ENCODE measurements at places on chromosomes 5 and 9. TPM values are rescaled to one million over a fixed set of nuclear protein-coding genes. Genes with fewer than 3 reads are reported as not detected.

Gene SH3TC2
- not detected for total RNA-seq

Gene PCA3
- total RNA-seq = not detected

Gene TMEM215
- total RNA-seq = not detected

Gene SVEP1
- not detected for total RNA-seq

Gene THOC3
- 153 TPM for total RNA-seq

Gene SPAG8
- total RNA-seq = 1.1 TPM

Gene CCDC127
- total RNA-seq = 4.0 TPM

Gene BNC2
- total RNA-seq = not detected

Gene PCDHB9
- not detected for total RNA-seq

Gene LCN15
- total RNA-seq = not detected

Gene RORB
- 0.02 TPM for total RNA-seq

Gene SCGB3A2
- total RNA-seq = not detected

Gene PANK3
- total RNA-seq = 45.1 TPM

Gene PCDHGA4
- total RNA-seq = not detected

Gene PRXL2C
- 4.0 TPM for total RNA-seq

Gene DNAH5
- not detected for total RNA-seq

Gene NDUFAF2
- total RNA-seq = 38.5 TPM

Gene LRRTM2
- total RNA-seq = not detected

Gene NR4A3
- total RNA-seq = 4.2 TPM

Gene LCN12
- 1.9 TPM for total RNA-seq

Gene PPP3R2
- not detected for total RNA-seq

Gene ITGA2
- total RNA-seq = 2.1 TPM

Gene CARD9
- 0.22 TPM for total RNA-seq

Gene UCK1
- 18.7 TPM for total RNA-seq

Gene PCDHA6
- total RNA-seq = not detected

Gene FSD1L
- total RNA-seq = 0.86 TPM

Gene UAP1L1
- total RNA-seq = 2.6 TPM

Gene EQTN
- total RNA-seq = not detected

Gene ANKRD33B
- total RNA-seq = 2.5 TPM

Gene CEL
- total RNA-seq = 2.1 TPM

Gene SPINK13
- not detected for total RNA-seq

Gene MAPK9
- 30.8 TPM for total RNA-seq

Gene C9orf85
- 6.2 TPM for total RNA-seq

Gene FAM169A
- 9.3 TPM for total RNA-seq

Gene C5orf58
- total RNA-seq = not detected

Gene ESM1
- total RNA-seq = not detected

Gene FGF1
- not detected for total RNA-seq

Gene PLK2
- total RNA-seq = 7.8 TPM

Gene SMIM3
- total RNA-seq = 37.4 TPM

Gene GABRP
- total RNA-seq = not detected

Gene ADGRD2
- not detected for total RNA-seq

Gene TAF11L5
- total RNA-seq = not detected
